Activated CD8-positive, alpha-beta memory T cell treated with anti-CD3 and anti-CD28 coated beads for 48 hours (primary cell): ENCODE measurements at places on chromosomes 12 and 14.

GRCh38 chr12:89783359-89784060, 74.9 kb upstream of the ATP2B1 start:
- DNase-seq: no peak

DNA sequence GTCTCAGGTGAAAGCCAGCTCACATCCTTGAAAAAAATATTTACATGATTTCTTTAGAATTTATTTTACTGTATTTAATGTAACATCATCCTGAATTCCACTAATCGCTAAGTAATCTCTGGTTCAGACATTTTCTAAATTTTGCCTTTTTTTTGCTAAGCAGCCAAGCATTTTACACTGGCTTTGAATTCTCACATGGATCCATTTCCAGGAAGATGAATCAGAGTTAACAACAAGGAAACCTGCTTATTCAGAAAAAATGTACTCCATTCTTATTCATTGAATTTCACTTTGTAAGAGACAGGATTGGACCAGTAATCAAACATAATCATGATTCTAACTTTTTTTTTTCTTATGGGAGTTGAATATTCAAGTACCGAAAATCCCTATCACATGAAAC, 1785.1 kb upstream of the FLRT2 start:
- no peak for DNase-seq

DNA sequence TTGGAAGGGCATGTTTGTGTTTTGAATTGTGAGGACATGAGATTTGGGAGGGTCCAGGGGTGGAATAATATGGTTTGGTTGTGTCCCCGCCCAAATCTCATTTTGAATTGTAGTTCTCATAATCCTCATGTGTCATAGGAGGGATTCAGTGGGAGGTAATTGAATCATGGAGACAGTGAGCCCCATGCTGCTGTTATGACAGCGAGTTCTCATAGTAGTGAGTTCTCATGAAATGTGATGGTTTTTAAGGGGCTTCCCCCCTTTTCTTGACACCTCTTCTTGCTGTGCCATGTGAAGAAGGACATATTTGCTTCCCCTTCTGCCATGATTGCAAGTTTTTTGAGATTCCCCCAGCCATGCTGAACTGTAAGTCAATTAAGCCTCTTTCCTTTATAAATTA, 260.0 kb downstream of the DUSP6 start:
- DNase-seq: no peak

GRCh38 chr12:70327541-70327940, 38.5 kb upstream of the KCNMB4 start:
- DNase-seq: no peak

GRCh38 chr14:86039176-86039575, 509.2 kb downstream of the FLRT2 start:
- no peak for DNase-seq

DNA sequence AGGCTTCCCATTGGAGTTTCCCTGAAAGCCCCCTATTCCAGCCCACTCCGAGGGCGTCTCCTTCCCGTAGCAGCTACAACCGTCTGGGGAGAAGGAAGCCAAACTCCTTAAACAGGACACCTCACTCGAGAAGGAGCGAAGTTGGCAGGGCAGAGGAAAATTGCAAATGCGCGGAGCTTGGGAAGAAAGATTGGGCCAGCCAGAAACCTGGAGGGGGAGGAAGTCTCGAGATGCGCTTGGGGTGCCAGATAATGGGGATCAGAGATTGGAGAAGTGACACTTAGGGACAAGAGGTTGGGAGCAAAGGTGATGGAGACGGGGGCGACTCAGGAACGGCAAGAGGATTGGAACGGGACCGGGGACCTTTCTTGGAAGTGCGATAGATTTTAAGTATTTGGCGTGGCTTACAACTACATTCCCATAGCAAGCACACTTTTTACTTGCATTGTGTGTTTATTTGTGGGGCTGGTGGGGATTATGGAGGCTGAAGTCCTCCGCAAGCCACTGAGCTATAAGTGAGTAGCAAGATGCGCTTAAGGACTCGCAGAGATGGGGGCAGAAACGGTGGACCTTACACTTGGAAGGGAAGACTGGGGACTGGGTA, 926 bp downstream of the HRK start:
- DNase-seq: no peak

- DNase-seq: no peak
Observed at GRCh38 chr12:89789862-89790261, 81.2 kb upstream of the ATP2B1 start.

- DNase-seq: no peak
Observed at GRCh38 chr12:86917121-86917520, 660.9 kb upstream of the MGAT4C start.

DNA sequence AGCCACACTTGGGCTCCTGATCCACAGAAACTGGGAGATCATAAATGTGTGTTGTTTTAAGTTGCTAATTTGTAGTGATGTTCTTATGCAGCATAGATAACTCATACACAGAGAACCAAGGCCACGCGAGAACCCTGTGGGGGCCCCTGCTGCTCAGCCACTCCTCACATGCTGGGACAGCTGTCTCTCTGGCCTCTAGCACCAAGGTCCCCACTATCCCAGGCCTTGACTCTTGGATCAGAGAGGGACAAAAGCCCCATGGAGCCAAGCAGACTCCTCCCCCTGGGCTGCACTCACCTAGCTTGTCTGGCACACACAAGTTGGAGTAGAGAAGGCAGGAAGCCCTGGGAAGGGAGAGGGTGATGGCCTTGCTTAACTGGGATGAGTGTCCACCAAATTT, 11.3 kb downstream of the PLD4 start:
- DNase-seq: no peak

DNA sequence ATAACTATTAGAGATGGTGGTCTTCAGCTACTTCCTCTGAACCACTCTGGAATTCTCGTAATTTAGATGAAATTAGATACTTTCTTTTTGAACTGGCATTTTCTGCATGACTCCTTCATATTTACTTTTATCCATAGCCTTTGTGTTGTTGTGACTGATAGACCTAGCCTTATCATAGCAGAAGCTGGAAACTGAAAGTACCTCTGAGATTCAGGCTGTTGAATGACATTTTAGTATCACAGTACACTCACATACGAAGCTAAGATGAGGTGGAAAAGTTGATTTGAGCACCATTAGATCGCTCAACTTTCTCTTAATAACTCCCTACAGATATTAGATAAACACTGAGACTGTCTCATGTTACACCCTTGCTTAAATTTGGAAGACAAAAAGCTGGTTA, 525.1 kb upstream of the FBXO33 start:
- DNase-seq: no peak

DNA sequence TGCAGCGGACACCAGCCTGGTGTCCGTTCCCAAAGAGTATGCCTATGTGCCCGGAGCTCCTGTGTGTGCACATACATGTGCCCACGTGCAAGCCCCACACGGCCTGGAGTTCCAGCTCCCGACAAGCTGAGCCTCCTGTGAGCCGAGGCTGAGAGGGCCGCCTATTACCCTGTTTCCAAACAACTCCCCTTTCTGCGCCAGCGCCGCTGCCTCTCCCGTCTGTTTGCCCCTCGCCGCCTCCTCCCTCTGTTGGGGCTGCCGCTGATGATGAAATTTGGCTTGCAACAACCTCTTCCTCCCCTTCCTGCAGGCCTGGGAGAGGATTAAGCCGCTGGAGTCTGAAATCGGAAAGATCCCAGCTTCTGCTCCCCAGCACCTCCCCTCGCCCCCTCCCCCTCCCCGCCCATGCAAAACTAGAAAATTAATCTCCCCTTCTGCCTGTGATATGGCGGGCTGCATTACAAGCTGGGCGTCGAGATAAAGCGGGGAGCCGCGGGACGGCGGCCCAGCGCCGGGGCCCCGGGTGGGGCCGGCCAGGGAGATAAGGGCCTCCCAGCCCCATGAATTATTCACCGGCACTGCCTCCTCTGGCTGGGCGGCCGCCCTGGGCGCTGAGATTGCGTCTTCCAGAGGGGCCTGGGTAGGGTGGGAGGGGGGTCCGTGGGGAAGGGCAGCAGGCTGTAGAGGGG, 6.8 kb upstream of the ASIC1 start:
- no peak for DNase-seq

DNA sequence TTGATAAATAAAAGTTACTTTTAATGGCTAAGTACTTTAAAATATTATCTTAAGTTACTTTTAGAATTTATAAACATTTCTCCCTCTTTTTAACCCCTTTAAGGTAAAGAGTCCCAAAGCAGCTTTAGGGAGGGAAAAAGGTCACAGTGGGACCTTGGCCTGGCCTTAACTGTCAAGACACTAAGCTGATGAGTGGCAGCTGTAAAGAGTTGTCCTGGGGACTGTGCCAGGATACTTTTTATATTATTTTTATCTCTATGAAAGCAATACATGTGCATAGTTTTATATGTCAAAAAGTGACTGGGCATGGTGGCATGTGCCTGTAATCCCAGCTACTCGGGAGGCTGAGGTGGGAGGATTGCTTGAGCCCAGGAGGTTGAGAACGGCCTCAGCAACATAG, 94.2 kb upstream of the RESF1 start:
- DNase-seq: no peak

- DNase-seq: no peak
Observed at GRCh38 chr12:84361651-84362551, 550.7 kb downstream of the SLC6A15 start.

GRCh38 chr14:91056361-91056760, 4.1 kb downstream of the RPS6KA5 start:
- no peak for DNase-seq

- DNase-seq: no peak
Observed at GRCh38 chr14:76810953-76811400, 1.7 kb downstream of the ANGEL1 start.

DNA sequence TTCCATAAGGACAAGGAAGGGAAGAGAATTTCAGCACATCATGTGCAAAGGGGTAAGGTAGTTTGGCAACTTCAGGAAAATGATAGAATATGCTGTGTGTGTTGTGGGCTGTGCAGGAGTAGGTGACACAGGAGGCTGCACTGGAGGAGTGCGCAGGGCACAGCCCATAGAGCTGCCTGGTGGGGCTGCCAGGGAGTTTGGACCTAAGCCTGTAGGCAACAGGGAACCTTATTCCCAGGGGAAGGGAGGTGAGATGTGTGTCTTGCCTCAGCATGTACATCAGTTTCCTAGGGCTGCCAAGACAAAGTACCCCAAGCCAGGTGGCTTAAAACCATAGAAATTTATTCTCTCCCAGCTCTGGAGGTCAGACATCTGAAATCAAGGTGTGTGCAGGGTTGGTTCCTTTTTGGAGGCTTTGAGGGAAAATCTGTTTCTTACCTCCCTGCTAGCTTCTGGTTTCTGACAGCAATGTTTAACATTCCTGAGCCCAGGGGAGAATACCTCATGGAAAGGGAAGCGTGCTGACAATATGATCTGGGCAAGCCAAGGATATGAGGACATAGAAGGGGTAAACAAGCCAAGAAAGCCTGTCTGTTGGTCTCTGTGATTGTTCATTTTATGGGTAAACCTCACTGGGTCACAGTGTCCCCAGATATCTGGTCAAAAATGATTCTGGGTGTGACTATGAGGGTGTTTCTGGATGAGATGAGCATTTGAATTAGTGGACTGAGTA, 174.0 kb upstream of the NTF3 start:
- DNase-seq: no peak

GRCh38 chr14:93954900-93955849, 21.2 kb downstream of the ASB2 start:
- DNase-seq: no peak

- DNase-seq: no peak
Observed at GRCh38 chr14:34568803-34569202, 29.3 kb upstream of the EAPP start.

- no peak for DNase-seq
Observed at GRCh38 chr14:81252278-81252677, 31.5 kb upstream of the GTF2A1 start.

- no peak for DNase-seq
Observed at GRCh38 chr12:19574601-19575000, 135.3 kb downstream of the AEBP2 start.

DNA sequence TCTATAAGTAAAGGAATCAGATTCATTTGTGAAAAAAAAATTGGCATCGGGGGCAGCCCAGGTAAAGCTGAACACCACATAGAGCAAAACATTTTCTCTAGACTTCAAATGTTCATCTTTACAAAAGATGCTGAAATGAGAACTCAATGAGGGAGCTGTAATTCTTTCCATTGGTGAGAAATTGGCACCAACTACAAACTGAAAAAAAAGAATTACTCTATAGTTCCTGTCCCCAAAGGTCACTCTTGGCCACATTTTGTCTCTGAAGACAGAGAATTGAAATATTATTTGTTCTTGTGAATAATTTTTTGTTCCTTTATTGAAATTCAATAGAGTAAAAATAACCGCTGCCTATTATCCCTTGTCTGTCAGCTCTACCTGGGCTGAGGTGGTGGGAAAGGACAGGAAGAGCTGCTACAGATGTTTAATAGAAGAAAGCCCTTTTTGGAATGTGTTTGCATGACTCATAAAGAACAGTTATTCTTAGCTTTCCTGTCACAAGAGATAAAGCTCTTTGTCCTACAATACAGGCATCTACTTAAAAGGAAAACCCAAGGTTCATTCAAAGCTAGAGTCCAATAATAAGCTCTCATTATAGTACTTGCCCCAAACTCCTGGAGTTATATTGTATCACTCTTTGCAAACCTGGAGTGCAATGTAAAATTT, 380.1 kb upstream of the KITLG start:
- DNase-seq: no peak

DNA sequence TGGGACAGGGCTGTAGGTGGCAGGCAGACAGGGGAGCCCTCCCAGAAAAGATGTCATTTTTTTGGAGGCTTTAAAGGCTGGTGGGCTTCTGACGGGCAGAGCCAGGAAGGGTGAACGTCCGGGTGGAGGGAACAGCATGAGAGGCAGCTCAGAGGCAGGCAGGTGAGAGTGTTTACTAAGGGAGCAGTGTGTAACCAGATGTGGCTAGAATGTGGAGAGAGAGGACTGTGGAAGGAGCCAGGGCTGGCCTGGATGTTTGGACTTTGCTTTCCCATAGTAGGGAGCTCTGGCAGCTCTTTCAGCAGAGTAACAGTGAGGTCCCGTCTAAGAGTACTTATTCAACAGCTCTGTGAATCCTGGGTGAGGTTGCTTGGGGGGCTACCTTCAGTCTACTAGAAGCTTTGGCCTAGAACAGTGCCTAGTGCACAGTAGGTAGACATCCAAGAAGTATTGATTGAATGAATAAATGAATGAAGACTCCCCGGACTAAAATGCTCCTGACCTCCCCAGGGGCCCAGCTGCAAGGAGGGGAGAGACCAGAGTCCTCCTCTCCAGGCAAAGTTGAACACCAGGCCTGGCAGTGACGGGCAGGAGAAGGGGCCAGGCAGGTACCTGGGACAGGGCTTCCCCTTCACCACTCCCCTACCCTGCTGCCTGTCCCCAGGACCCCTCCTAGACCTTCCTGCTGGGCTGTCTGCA, 8.5 kb downstream of the FAM222A start:
- no peak for DNase-seq
